ENCODE measurements at places on chromosomes 2 and 18.

GRCh38 chr2:213818436-213818835 lies 534.2 kb downstream of the SPAG16 start:
- peak; percentile 55 for DNase-seq

GRCh38 chr2:152033011-152033925 lies 65.6 kb downstream of the CACNB4 start:
- DNase-seq, result no peak

DNA sequence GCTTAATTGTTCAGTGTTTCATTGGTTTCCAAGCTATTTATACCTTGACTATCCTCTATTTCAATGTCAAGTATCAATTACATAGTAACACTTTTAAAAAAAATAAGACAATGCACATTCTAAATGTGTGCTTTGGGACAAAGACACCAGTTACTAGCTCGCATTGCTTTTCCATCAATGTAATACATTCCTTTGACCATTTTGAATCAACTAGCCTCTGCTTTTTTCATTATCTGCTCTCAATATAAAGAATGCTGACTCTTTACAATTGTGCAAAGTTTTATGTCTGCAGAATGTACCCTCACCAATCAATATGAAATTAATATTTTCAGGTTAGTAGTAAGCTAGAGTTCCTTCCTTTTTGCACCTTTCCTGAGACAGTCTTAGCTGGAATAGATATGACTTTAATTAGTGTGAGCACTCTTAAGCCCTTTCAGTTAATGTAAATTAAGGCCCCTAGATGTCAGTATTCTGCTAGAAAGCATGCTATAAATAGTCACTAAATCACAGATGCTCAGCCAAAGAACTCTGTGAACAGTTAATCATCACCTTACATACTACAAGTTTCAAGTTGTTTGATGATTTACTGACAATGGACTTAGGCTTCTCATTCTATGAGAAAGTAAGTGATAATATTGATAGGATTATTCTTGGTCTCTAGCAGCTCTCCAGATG lies 413.6 kb downstream of the PTH2R start:
- DNase-seq, result no peak

GRCh38 chr2:193517615-193518014 lies 1322.9 kb upstream of the TMEFF2 start:
- no peak for DNase-seq

DNA sequence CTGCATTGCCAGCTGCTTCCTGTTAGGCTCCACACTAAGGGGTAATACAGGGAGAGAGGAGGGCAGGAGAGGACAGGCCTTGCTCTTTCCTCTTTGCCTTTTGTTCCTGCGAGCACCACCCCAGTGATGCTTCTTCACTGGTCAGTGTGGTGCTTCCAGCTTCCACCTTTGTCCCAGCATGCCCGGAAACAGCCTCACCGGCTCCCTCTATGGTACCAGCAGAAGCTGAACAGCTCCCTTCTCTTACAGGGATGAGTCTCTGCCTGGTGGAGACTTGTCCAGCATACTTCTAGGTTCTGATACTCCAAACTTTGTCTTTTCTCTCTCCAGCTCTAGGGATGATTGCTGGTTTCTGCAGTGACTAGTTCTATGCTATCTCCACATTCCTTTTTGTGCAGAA lies 413.3 kb downstream of the TSN start:
- DNase-seq, result no peak

DNA sequence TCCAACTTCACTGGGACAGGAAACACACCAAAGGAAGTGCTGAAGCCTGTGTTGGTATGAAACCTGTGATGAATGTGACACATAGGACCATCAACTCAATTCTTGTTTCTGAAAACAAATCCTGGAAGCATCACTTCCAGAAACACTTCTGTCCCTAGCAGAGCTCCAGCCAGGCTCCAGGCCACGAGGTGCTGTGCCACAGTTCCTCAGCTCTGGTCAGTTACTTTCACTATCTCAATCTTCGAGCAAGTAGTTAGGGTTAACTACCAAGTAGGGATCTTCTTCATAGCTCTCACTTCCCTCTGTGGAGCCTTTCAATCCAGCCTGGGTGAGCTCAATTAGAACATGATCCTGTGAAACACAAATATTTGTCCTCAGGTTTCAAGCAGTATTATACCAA lies 3.6 kb upstream of the LCT start:
- DNase-seq, result no peak

DNA sequence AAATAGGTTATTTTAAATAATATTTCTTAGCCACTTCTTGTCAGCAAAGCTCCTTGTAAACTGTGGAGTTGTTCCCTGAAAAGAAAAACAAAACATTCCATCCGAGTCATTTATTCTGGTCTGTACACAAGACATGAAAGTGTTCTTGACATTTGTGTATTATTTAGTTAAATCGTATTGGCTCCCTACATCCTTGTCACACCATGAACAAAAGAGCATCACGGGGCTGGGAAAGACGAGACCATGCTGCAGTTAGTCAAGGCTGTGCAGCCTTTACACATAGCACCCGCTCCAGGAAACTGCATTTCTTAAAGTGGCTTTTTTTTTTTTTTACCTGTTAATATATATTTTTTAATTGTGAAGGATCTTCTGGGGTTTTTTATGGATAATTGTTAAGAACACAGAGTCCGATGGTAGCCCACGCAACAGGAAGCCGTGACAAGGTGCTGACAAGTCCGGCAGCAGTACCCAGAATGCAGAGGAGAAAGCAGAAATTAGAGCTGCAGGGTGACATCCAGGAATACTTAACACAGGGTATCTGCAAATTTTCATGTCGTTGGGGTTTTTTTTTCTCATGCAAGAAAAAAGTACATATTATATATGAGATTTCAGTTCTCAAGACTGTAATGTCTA lies 588.4 kb downstream of the ARHGAP15 start:
- DNase-seq, result no peak

- DNase-seq, result no peak
Measured at GRCh38 chr18:3984163-3984757, 470.8 kb downstream of the DLGAP1 start.

DNA sequence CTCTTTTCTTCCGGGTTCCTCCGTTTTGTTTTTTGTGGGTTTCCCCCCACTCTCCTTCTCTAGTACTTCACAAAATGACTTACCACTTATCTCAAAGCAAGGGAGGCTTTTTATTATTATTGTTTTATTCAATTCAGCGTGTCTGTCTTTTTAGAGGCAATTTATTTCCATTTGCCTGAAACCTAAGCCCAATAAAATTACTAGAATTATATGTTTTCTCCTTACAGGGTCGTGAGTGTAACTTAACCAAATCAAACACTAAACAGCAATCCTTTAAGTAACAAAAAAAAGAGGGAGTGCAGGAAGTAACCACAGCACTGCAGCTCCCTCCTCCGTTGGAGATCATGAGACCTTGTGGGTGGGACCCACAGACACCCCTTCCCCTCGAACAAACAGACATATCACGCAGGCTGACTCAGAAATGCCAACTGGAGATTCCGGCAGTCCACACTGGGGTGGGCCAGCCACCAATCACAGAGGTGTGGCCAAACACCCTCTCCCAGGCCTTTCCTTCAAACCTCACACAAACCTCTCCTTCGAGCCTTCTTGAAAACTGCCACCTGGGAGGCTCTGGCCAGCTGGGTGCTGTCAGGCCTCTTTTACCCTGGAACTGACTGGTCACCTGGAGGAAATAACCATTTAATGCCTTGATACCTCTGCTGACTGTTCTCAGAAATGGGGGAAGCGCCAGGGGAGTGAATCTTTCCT lies 207.1 kb upstream of the SMAD2 start:
- DNase-seq, result peak; percentile 26

- DNase-seq, result no peak
Measured at GRCh38 chr2:139160836-139161235, 380.6 kb upstream of the NXPH2 start.

DNA sequence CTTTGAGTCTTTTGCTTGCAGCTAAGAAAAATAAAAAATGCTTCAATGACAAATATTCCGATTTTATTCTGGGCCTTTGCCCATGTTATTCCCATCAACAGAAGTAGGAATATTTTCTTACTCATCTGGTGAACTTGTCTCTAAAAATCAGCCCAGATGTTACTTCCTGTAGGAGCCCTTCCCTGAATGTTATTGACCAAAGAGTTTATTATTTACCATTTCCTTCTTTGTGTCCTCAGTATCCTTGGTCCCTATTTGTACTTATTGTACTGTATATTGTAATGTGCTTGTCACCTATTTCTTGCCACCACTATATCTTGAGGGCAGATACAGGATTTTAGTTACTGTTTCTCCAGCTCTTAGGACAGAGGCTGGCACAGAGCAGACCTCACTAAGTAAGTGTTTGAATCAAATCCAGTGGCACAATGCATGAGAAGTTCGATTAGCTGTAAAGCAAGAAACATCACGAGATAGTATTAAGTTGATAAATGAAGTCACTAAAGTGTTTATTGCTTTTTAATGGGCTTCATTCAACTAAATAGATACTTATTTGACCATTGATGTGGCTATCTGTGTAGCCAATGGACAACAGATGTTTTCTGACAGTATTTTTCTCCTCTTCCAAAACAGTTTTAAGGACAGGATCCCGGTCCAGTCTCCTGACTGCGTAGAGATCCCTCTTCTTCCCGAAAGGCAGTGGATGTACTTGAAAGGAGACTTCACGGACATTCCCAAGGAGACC lies 109.1 kb downstream of the DDX1 start:
- DNase-seq, result no peak

DNA sequence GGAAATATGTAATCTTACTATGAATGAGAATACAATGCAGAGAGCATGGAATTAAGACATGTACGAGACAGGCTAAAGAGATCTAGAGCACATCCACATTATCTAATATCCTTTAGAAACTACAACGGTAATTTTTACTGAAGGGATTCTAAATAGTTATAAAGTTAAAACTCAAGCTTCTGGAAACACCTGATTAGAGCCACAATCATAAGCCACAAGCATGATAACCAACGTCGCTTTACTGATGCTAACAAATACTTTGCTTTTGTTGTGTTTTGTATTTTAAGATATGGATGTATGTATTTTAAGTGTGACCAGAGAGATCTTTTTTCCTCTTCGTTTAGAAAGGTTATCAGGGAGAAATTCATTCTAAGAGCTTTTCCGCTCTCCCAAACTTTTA lies 44.0 kb upstream of the STK17B start:
- no peak for DNase-seq

DNA sequence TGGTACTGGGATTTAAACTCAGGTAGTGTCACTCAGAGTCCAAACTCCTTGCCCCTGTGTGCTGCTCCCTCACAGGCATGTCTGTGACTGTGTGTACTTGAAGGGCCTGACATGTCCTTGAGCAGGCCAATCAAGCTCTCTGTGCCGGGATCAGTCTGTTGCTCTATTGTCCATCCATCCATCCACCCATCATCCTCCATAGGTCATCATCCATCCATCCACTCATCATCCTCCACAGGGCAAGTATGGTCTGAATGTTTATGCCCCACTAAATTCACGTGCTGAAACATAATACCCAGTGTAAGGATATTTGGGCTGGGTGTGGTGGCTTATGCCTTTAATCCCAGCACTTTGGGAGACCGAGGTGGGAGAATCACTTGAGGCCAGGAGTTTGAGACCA lies 24.5 kb upstream of the NEB start:
- no peak for DNase-seq

DNA sequence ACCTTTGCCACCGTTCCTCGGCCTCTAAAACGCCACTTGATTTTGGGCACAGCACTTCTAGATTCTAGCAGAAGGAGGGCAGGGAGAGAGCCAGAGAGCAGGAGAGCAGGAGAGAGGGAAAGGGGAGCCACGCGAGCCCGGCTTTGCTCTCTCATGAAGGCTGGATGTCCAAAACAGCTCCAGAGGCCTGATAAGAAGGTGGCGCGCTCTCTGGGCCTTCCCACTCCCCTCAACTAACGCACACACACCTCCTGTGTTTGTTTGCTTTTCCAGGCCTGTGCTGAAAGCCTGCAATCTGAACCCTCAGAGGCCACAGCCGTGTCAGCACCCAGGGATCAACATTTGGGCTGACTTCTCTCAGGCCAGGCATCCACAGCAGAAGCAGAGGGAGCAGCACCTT lies 184.8 kb upstream of the SOX11 start:
- no peak for DNase-seq

- DNase-seq, result no peak
Measured at GRCh38 chr2:15668611-15669305, 77.1 kb downstream of the DDX1 start.

- DNase-seq, result no peak
Measured at GRCh38 chr2:201194097-201194496, 11.2 kb downstream of the CASP10 start.

GRCh38 chr2:96389736-96390135 lies 54.2 kb downstream of the NCAPH start:
- DNase-seq, result no peak

DNA sequence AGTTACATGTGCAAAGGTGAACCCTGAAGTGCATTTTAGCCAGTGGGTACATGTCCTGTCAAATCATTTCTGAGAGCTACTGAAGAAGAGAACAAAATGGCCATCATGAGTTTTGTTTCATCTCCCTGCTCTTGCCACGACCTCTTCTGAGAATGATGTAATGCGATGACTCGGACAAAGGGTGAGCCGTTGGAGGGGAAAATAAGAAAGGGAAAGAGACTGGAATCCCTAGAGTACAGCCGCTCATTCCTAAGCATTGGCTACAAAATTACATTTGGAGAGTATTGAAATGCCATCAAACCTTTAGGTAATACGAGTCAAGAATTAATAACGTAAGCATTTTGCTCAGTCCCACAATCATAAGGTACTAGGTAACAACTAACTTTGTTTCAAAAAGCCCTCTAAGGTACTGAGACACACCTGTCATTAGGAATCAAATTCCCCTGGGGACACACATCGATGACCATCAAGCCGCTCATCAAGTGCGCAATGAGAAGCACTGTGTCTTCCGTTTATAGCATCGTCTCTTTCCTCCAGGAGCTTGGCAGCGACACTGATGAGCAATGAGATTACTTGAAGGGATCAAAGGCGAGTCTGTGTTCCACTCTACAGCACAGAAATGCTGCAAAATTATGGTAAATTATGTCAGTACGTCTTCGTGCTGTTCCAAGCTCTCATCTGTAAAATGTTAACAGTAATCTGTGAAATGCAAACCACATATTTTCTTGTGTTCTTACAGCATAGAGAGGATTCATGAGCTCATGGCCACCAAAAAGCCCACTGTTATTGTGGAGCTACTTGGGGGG lies 97.3 kb upstream of the PIEZO2 start:
- peak; percentile 12 for DNase-seq

DNA sequence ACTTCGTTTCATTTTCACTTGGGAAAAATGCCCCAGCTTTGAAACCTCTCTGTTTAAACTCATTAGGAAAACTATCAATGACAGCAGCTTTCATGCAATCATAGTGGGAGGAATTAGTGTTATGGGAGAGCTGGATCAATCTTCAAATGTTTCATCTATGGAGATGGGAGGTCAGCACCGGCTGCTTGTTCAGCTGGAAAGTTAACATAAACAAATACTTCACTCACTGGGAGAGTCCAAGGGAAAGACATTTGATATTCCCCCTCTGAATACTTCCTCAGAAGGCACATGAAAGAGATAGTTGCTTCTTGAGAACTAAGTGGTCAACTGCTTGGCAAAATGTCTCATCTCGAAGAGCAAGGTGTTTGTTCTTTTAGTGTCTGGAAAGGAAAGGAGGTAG lies 7.3 kb downstream of the LYPD1 start:
- no peak for DNase-seq

- DNase-seq, result peak; percentile 57
Measured at GRCh38 chr2:154623819-154624218, 74.7 kb upstream of the KCNJ3 start.

All from H4 (cell line).